ENCODE measurements at places on chromosomes 7 and 10.

DNA sequence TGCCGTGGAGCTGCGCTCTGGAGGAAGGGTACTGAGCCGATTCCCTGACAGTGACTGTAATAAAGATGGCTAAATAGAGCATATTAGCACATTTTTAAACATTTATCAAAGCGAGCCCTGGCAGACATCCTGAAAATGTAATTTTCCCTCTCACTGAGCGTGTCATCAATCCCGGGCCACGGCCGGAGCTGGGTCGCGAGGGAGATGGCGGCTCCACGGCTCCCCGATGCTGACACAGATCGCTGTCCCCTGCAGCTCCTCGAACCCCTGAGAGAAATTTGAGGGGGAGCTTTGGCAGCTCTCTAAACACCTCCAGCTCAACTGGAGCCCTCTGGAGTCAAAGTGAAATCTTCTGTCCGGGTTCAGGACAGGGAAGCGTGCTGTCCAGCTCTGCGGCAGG lies 44.9 kb upstream of the ADGRA1 start:
- DNase-seq, result no peak

- no peak for DNase-seq
Observed at GRCh38 chr10:116994113-116994890, 10.7 kb downstream of the SHTN1 start.

- DNase-seq, result no peak
Observed at GRCh38 chr10:55631071-55631654, 729.9 kb downstream of the ZWINT start.

- no peak for DNase-seq
Observed at GRCh38 chr10:116257785-116258184, 15.2 kb downstream of the GFRA1 start.
